Amniotic stem cell (primary cell): ENCODE measurements at places on chromosomes 12 and 14.
A peak's percentile ranks its signal among the peaks of the same experiment; 100 is the strongest.

GRCh38 chr12:116656306-116656705 is 81.6 kb downstream of the SPRING1 start:
- no peak for DNase-seq

DNA sequence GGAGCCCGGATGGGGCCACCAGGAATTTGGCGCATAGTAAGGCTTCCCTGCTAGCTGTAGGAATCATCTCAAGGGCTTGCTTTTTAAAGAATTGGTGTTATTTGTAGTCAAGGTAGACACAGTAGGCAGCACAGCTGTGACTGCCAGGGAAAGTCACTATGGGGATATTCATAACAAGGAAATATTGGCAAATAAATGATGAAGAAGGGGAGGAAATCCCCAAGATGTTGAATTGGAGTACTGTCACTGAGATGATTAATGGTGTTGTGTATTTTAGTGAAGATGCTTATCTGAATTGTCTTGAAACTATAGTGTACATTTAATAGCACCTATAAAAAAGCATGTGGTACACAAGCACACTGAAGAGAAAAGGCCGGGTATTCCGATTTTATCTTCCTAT is 118.9 kb downstream of the NPAS3 start:
- no peak for DNase-seq

GRCh38 chr14:71716041-71716772 is 216.0 kb upstream of the RGS6 start:
- no peak for DNase-seq

DNA sequence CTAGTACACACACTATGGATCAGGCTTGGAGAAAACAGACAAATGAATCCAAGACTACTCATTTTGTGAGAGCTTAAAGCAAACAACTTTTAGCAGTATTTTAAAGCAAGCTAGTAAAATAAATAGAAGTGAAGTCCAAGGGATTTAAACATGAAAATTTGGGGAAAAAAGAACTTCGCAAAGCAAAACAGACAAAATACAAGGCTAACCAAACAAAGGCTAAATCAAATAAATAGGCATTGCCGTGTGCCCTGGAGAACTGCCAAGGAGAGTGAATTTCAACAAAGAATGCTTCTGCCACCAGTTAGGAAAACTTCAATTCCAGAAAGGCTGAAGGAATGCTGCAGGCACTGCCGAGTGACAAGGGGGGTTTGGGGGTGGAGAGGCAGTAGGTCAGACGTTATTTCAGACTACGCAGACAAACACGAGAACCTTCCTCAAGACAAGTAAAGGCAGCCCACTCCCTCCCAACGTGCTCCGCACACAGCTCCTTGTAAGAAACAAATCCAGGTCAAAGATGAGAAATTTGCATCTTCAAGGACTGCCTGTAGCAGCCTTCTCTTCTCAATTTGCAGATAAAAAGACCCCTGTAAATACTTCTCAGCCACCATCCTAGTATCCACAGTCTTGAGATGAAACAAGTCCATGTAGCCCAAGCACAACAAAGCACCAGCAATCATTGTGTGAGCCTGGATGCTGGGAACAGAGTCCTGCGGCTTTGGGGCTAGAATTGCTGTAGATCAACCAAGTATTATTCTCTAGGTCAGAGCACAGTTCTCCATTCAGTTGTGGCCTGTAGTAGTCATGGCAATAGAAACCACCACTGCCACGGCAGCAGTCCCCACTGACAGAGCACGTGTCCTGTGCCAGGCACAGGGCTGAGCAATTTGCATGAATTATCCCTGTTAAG is 43.3 kb downstream of the EFCAB11 start:
- DNase-seq = peak; percentile 57

DNA sequence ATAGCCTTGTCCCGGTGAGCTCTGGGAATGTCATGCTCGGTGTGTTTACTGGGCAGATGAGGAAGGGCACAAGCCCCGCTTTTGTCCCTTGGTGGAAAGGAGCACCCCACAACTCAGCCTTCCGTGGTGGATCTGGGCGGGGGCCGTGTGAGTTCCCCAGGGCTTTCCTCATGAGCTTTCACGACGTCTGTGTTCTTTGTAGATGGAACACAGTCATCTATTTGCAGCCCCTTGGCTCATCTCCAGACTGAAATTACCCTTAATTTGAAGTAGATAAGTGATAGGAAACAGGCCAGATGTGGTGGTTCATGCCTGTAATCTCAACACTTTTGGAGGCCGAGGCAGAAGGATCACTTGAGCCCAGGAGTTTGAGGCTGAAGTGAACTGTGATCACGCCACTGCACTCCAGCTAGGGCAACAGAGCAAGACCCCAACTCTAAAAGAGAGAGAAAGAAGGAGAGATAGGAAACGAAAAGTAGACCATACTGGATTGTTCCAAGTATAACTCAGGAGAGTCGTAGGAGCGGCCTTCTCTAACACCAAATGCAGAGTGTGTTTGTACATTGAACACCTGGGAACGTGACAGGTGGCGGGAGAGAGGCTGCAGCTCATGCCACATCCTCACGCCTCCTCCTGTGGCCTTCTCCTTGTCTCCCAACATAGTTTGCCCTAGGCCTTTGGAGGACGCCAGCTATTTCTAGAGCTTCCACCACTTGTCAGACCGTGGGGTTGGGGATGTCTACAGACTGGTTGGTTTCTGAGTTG is 8.8 kb downstream of the P2RX4 start:
- DNase-seq = no peak

DNA sequence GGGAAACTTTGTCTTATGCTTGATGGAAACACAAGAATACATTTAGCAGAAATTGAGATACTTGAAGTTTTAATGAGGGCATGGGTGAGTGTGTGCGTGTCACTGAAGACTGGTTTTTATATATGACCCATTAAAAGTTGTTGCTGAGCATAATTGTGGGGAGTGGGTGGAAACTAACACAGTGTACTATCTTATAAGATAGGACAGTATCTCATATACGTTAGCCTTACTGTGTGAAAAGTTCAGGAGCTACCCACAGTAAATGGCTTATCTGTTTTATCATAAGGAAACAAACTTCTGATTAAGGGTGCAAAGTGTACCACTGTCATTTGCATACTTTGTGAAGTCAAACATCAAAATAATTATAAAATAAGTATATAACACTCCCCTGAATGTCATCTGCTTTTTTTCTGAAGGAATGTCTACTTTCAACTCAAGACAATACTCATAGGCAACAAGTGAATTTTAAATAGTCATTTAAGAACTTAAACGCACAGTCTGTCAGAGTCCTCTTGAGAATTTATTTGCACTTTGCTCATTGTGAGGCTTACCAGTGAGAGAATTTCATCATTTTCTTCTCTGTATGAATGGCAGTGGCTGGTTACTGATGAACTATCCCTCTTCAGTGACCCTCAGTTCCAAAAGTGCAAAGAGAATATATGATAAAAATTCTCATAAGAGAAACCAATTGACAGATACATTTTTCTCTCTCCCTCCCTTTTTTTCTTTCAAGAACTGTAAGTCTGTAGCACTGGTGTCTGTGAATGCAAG is 4.2 kb downstream of the PDE3A start:
- DNase-seq = no peak

DNA sequence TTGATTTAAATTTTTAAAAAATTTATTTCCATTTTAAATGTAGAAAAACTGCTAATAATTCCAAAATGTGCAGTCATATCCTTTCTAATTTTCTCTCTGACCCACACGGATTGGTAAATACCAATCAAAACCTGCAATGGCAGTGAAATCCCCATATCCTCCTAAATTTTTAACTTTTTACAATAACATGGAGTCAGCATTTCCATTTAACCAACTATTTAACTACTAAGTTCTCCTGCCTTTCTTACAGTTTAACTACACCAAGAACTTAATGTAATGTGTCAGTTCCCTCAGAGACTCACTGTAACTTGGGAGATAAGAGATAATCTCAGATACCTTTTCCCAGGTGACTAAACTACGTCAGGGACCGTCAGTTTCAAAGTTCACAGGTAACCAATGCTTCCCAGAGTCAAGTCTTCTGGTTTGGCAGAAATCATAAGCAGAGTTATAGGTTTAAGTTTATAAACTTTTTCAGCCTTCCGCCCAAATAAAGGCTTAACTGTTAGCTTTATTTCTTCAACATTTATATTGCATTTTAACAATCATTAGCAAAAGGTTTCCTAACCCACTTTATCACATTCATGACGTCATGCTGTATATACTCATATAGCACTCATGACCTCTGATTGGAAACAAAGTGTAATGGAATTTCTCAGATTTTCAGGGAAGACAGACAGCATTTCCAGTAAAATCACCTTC is 7.6 kb downstream of the KRAS start:
- DNase-seq = no peak

DNA sequence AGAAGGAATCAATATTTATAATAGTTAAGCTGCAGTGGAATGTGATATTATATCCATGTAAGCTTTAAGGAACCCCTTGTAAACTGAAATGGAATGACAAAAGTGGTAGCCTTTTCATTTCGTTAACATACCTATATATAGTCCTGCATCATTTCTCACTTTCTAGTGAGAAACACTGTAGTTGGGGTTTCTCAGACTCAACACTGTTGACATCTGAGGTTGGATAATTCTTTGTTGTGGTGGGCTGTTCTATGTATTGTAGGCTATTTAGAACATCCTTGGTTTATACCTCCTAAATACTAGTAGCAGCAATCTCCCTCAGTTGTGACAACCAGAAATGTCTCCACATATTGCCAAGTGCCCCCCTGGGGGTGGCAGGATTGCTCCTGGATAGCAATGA is 79.1 kb downstream of the RAD52 start:
- no peak for DNase-seq

DNA sequence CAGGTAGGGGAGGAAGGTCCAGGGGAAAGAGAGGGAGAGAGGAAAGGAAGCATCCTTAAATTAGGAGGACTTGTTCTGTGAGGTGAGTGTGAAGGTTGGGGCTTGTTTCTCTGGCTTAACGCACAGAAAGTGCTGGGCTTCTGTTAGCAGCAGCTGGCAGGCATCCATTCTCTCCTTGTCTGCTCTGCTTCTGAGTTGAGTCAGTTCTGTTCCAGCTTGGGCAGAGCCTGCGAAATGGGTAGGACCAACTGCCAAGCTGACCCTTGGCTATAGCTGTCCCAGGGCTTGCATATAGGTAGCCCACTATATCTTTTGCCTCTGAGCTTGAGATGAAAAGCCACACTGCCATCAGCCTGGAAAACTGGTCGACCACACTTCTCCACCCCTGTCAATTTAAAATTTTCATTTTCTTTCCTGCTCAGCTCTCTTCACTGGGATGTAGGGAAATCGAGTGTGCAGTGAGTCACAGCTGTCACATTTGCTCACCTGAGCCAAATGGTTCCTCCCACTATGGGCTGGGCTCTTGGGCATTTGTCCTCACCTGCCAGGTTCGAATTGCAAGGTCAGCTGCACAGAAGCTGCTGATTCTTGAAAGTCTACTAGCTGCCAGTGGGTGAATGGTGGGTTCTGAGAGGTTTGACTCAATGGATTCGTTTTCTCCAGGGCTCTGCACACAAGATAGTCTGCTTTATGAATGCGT is 256.4 kb upstream of the PWP1 start:
- DNase-seq = no peak

- DNase-seq = no peak
Measured at GRCh38 chr14:103064436-103064835, 7.1 kb upstream of the CDC42BPB start.

- no peak for DNase-seq
Measured at GRCh38 chr12:130664252-130664651, 51.8 kb downstream of the RIMBP2 start.

DNA sequence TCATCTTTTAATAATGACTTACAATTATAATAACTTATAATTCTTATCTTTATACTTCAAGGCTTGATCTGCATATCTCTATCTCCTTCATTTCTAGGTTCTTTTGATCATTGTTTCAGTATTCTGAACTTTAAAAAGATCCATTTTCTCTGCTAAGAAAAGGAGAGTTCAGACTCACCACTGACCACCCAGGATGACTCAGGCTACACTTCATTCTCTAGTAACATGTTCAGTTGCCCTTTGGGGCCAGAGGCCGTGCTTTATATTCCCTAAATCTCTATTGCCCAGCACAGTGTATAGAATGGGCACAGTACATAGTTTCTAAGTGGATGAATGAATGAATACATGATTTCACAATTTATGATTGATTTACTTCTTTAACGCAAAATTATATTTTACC is 268.7 kb downstream of the AKAP6 start:
- no peak for DNase-seq

DNA sequence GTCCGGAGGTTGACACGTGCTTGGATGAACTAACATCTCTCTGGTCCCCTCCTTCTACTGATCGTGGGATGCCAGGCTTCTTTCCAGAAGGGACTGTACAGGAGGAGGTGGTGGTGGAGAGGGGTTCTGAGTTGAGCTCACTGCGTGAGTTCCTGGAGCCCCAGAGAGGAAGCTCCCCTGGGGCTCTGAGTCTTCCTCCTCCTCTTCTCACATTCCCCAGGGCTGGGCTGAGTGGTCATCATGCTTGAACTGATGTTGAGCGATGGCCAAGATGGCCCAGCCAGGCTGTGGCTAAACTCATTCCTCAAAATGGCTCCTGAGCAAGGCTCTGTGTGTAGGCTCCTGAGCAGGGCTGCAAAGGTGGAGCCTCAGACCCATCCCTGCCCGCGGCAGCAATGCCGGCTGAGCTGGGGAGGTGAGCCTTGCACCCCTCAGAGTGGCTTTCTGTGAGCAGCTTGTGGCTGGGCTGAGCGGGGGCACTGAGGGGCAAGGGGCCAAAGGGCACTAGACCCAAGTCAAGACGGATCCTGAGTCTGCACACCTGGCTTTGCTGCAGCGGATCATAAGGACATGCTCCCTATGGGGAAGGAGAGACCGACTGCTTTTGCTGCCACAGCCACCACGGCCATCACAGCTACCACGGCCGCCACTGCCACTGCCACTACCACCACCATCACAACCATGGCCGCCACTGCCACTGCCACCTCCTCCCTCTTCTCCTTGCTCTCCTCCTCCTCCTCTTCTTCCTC is 35.4 kb downstream of the MEG3 start:
- DNase-seq = no peak

GRCh38 chr12:65156366-65156841 is 13.0 kb upstream of the LEMD3 start:
- no peak for DNase-seq
